ENCODE measurements at places on chromosomes 2 and 18. TPM values are rescaled to one million over a fixed set of nuclear protein-coding genes. Genes with fewer than 3 reads are reported as not detected.

DNA sequence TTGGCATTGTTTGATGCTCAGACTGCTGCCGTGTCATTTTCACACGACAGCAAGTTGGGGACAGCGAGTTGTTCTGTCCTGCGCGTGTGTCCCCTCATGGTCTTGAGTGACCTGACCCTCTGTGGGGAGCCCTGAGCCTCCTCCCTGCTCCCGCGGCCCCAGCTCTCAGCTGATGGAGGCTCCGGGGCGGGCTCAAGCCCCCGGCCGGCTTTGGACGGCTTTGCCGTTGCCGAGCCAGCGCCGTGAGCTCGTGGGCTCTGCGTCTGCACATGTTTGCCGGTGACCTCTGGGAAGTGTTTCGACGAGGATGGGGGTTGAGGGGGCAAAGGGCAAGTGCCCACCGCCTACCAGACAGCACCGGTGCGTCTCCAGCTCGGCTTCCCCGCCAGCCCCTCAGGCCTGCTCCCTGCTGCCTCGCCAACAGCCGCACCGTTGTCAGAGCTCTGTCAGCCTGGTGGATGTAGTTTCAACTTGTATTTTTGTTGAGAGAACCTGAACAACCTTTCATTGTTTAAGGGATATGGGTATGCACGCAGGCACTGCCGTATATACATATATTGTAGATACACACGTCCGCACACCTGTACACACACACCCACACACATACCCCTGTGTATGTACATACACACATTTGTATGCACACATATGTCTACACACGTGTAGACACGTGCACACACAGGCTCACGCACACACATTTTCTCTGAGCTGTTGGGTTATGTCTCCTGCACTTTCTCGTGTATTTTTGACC, 13.7 kb downstream of the PDCD1 start:
- no peak for DNase-seq

DNA sequence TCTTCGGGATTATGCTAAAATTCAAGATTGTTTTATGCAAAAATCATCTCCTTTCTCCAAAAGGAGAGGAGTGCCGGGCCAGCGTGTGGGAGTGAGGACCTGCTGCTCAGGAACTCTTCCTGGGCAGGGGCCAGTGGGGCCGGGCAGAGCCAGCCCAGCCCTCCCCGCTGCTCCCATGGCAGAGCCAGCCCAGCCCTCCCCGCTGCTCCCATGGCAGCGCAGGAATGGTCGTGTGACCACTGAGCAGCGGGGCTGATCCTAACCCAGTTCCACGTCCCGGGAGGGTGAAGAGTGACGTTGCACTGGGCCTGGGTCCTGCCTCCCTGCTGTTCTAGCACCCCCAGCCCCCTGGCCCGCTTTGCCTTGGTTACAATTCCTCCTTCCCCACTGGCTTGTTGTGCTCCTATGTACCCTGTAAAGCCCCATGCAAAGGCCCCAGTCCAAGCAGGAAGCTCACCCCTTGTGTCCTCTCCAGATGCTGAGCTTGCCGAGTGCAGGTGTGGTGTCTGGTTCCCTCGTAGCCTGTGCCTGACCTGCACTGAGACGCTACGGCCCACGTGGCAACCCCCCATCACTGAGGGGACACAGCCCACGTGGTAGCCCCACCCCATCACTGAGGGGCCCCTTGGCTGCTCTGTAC, 11.4 kb upstream of the NEU4 start:
- no peak for DNase-seq

DNA sequence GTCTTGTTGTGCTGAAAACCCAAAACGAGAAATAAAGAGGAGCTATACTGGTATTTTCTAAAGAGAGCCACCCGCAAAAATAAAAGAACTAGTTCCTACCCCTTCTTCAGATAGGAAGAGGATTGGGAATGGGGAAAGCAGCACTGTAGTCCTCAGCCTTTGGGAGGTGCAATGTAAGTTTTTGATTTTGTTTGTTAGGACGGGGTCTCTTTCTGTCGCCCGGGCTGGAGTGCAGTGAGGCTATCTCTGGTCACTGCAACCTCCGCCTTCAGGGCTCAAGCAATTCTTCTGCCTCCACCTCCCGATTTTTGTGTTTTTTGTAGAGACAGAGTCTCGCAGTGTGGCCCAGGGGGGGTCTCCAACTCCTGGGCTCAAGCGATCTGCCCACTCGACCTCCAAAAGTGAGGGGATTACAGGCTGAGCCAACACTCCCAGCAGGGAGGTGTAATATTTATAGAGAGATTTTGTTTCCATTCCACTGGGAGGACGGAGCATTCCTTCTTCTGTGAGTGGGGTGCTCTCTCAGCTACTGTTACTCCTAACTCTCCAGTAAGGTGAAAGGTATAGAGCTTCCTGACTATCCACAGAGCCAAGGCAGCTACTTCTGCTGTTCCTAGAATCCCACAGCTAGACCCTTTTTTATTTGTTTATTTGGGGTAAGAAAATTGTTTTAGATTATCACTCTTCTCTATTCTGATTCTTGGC, 13.1 kb upstream of the GULP1 start:
- DNase-seq, result no peak

- no peak for DNase-seq
Measured at GRCh38 chr2:20482725-20483124, 35.9 kb downstream of the RHOB start.

DNA sequence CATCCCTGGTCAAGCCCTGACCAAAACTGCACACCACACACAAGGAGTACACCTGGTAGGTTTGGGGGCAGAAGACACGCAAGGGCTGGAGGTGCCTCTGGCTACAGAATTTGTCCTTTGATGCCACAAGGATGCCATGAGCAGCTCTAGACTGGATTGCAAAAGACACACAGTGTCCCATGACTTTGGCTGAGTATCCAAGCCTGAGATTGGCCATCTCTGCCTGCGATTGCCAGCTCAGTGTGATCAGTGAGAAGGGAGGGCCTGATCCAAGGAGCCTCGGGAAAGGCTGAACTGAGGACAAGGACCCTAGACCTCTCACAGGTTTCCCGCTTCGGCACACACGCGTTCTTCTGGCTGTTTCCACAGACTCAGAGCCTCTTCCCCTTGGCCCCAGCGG, 60.0 kb upstream of the FOSL2 start:
- DNase-seq, result no peak

GRCh38 chr2:28567061-28567471, 71.2 kb downstream of the PLB1 start:
- DNase-seq, result peak; percentile 22

DNA sequence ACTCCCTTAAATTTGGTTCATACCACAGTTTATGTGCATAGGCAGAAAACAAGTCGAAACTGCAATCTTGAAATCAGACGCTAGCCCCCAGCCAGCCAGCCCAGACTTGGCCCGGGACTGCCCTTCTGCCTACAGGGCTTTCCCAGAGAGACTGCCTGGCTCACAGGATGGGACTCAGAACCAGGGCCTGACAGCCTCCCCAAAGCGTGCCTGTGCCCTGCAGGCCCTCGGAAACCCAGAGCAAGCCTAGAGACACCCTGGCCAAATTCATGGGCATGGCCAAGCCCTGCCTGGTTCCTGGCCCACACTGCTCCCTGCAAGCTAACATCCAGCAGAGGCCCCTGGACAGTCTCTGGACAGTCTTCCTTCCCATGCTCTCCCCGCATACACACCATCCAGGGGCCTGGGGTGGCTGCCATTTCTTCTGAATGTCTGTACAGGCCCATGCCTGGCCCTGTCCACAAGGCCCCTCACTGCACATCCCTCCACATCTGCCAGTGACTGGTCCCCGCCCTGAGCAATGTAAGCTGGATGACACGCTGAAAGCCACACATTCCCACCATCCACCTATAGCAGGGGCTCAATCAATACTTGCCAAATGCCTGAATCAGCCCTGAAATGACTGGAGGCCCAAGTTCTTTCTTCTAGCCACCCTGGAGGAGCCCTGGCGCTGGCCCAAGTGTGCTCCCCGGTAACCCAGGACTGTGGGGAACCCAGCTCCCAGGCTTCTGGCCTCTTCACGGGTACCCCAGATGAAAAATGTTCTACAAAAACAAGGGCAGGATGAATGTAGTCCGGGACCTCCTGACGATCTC, 73.1 kb downstream of the HDAC4 start:
- no peak for DNase-seq

- DNase-seq, result no peak
Measured at GRCh38 chr2:158178646-158179045, 77.0 kb downstream of the UPP2 start.

- DNase-seq, result no peak
Measured at GRCh38 chr2:1136846-1137245, 186.2 kb downstream of the SNTG2 start.

Gene CCL20
- total RNA-seq, result not detected

- DNase-seq, result no peak
Measured at GRCh38 chr18:48428475-48429177, 19.4 kb upstream of the ZBTB7C start.

- no peak for DNase-seq
Measured at GRCh38 chr2:241069821-241070281, 32.2 kb downstream of the MTERF4 start.

DNA sequence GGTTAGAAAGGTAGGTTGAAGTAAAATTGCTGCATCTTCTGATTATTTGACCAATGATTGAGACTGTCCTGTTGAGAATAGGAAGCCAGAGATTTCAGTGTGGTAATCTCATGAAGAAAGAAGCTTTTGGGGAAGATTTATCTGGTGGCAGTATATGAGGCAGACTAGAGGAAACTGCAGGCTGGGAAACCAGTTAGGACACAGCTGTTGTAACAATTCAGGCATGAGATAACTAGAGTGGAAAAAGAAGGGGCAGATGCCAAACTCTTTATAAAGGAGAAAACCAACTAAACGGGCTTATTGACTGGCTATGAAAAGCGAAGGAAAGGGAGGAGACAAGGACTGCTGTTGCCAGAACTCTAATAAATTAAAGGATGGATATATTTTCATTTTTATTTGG, 155.6 kb downstream of the TTC27 start:
- DNase-seq, result no peak

DNA sequence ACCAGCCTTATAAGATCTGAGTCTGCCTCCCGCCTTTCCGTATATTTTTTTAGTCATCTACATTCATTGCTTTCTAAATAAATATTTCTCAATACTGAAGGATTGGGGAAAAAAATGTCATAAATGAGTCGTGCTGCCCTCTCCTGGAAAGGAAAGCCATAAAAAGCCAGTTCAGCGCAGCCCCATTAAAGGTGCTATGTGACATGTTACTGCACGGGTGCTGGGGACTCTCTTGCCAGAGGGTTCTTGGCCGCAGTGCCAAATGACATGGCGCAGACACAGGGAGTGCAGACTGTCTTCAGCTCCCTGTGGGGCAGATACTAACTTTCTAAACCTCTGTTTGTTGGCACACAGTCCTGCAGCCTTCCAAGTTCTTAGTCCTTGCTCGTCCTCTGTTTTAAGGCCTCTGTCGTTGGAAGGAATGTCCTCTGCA, 53.7 kb upstream of the MAP3K20 start:
- DNase-seq, result no peak

Gene RNASEH1
- 16.8 TPM for total RNA-seq

Gene ALPI
- total RNA-seq, result not detected

Gene NBEAL1
- total RNA-seq, result 73.3 TPM

GRCh38 chr18:10074110-10074509, 160.3 kb downstream of the VAPA start:
- no peak for DNase-seq

Gene MAP3K2
- 99.8 TPM for total RNA-seq

Gene BOLL
- total RNA-seq, result 0.27 TPM

Gene ODC1
- 76.2 TPM for total RNA-seq

Gene ZNF396
- 5.3 TPM for total RNA-seq

Gene GRHL1
- 6.2 TPM for total RNA-seq

DNA sequence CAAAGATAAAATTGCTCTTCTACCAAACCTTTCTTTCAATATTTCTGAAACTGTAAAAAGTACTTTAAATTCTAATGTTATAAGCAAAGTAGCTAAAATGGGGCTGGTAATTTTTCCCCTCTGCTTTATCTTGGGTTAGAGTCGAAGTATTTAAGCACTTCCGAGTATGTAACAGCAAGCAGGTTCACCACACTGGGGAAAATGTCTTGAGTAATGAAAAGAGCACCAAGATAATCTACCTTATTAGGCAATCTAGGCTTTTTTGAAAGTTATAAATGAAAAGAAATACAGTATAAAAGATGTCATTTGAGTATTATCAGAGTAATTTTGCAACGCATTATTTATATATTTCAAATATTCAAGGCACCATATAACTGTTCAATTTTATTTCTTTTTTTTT, 687 bp upstream of the DSG3 start:
- DNase-seq, result no peak

- DNase-seq, result no peak
Measured at GRCh38 chr18:1103537-1103936, 198.9 kb downstream of the ADCYAP1 start.

DNA sequence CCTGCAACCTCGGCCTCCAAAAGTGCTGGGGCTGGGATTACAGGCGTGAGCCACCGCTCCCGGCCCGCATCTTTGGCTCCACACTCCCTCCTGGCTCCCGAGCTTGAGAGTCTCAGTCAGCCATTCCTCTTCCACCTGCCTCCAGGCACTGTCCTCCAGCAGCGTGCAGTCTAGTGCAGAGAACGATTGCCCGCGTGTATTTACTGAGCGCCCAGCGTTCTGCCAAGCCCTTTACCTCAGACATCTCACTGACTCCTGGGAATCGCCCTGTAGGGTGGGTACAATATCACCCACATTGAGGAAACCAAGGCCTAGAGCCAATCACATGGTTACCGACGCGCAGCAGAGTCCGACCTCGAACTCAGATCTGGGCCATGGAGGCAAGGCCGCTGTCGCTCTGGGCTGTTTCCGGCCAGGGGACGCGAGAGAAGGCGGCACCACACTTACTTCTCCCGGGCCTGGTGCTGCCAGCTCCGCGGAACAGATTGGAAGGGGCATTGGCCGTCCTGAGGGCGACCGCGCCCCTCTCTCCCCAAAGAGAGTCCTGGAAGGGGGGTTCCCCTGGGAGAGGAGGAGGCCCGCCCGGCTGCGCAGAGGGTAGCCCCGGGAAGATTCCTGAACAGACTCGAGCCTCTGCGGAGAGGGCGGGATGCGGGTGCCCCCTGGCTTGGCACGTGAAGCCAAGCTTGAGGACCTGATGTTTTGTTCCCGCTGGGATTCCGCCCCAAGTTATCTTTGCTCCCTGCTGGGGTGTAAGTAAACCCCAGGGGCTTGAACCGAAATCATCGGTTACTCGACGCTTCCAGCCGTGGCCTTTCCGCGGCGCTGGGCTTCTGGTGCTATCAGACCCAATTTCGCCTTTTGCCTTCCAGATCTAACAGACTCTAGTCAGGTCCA, 5.2 kb upstream of the DLX2 start:
- no peak for DNase-seq

Gene SERPINB7
- total RNA-seq, result not detected

- DNase-seq, result no peak
Measured at GRCh38 chr2:217912098-217913024, 90.4 kb downstream of the TNS1 start.

GRCh38 chr2:95008306-95008705, 17.2 kb upstream of the MAL start:
- peak; percentile 62 for DNase-seq

GRCh38 chr2:233793465-233794127, 15.5 kb downstream of the MROH2A start:
- peak; percentile 72 for DNase-seq

DNA sequence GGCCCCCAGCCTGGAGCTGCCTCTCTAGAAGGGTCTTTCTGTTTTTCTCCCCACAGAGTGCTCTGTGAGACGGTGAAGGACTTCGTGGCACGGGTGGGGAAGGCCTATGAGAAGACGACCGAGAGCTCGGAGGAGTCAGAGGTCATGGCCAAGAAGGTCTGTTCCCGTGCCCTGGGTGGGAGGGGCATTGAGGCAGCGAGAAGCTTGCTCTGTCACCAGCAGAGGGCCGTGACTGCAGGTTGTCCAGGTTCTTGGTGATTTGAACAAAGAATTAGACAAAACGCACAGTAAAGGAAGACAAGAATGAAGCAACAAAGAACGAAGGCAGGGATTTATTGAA, 93.9 kb downstream of the DGKD start:
- DNase-seq, result peak; percentile 3

Gene CCDC141
- total RNA-seq, result 7.1 TPM

- DNase-seq, result no peak
Measured at GRCh38 chr2:21423854-21424253, 300.1 kb downstream of the TDRD15 start.

All from thyroid gland (tissue), 4 donors.